Activated T-cell treated with anti-CD3 and anti-CD28 coated beads, Interleukin-2, amount 50 U/mL, for 24 hours (primary cell): ENCODE measurements at places on chromosomes 1 and 21.

DNA sequence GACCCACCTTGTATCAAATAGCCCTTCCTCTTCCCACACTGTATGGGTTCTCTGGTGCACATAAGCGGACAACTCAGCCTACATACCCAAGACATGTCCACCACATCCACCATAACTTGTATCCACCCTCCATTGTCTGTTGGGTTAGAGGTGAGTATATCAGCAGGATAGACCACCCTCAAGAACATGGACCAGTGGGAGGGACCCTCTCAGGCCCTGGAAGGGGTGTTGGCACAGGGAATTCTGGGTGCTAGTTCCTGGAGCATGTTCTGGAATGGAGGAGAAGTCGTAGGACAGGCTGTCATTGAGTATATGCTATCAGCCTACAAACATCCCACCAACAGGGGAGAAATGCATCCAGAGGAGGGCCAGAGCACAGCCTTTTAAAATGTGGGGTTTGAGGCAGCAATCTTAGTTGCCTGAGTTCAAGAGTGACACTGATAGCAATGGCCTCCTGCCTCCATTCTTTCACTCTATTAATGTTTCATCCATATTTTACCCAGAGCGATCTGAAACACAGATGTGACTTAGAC, 7.5 kb downstream of the CD55 start:
- no peak for DNase-seq

DNA sequence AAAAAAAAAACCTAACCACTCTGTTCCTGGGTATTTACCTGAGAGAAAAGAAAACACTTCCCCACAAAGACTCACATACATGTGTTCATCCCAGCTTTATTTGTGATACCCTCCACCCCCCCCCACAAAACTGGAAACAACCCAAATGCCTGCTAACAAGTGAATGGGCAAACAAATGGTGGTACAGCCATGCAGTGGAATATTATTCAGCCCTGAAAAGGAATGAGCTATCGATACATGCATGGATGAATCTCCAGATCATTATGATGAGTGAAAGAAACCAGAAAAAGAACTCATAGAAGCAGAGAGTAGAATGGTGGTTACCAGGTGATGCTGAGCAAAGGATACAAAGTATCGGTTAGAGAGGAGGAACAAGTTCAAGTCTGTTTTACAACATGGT, 38.0 kb upstream of the UTS2 start:
- no peak for DNase-seq

DNA sequence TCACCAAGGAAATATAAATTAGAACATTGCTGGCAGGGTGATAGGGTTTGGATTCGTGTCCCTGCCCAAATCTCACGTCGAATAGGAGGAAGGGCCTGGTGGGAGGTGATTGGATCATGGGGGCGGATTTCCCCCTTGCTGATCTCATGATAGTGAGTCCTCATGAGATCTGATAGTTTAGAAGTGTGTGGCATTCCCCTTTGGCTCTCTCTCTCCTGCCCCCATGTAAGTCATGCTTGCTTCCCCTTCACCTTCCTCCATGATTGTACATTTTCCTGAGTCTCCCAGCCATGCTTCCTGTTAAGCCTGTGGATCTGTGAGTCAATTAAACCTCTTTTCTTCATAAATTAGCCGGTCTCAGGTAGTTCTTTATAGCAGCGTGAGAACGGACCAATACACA, 60.6 kb downstream of the VPS26C start:
- no peak for DNase-seq

GRCh38 chr1:2019571-2020309, 595 bp downstream of the GABRD start:
- DNase-seq = no peak

GRCh38 chr1:24786191-24786590, 40.9 kb downstream of the CLIC4 start:
- DNase-seq = no peak
